ENCODE measurements at places on chromosomes 2 and 18.
A peak's percentile ranks its signal among the peaks of the same experiment; 100 is the strongest.

DNA sequence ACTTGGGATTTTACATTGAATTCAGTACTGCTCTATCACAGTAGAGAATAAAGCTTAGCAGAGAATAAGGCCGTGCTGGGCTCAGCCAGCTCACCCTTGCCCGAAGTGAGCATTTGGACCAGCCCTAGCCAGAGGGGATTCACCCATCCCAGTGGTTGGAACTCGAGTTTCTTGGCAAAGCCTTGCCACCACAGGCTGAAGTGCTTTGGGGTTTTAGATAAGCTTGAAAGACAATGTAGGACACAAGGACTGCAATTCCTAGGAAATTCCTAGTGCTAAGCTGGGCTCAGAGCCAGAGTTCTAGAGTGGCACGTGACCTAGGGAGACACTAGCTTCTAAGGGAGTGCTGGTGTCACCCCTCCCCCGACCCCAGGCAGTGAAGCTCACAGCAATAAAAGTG lies 28.0 kb downstream of the SERPINB11 start:
- DNase-seq, result no peak

GRCh38 chr2:63364866-63365265 lies 223.4 kb downstream of the WDPCP start:
- no peak for DNase-seq

DNA sequence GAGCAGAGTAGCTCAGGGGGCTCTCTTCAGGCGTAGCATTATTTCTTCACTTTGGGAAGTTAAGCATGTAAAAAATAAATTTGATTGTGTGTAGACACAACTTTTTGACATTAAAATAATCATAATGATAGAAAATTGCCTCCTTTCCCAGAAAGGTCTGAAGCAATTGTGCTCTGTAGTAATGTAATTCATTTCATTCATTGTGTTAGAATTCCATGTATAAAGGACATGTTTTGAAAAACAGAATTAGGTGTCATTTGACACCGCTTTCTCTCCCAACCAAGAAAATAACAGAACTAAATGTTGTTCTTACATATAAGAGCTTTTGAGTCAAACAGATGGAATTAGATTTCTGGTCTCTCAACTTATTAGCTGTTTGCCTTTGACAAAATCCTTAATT lies 1064.2 kb upstream of the FAM98A start:
- DNase-seq, result no peak

DNA sequence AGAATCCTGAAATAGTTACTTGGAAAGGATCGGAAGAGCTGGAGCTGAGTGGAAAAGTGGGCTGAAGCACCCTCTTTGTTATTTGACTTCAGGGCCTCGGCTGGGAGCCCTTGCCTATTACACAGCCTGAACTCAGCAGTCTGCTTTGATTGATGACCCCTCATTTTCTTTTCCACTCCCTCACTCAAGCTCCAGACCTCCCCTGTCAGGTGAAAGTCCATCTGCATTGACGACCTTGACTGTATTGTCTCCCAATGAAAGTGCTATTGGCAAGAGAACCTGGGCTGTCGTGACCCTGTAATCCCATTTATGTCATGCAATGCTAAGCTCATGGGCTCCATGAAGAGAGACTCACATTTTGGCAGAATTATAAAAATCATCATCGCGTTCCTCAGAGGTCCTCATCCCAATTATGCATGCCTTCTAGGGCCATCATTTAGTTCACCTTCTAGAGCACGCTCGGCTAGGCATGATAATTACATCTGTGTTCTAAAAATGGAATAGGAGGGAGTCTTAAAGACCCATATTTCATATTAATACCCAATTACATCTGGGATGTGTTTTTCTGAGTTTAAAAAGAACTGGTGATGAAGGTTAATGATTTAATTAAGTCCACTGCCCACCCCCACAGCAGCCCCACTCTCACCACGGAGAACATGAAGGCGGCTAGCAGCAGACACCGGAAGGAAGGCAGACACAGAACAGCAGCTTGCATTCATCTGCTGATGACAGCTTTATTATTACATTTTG lies 472.5 kb downstream of the PID1 start:
- DNase-seq, result peak; percentile 27

- DNase-seq, result no peak
Observed at GRCh38 chr18:34801774-34802173, 91.7 kb downstream of the DTNA start.

DNA sequence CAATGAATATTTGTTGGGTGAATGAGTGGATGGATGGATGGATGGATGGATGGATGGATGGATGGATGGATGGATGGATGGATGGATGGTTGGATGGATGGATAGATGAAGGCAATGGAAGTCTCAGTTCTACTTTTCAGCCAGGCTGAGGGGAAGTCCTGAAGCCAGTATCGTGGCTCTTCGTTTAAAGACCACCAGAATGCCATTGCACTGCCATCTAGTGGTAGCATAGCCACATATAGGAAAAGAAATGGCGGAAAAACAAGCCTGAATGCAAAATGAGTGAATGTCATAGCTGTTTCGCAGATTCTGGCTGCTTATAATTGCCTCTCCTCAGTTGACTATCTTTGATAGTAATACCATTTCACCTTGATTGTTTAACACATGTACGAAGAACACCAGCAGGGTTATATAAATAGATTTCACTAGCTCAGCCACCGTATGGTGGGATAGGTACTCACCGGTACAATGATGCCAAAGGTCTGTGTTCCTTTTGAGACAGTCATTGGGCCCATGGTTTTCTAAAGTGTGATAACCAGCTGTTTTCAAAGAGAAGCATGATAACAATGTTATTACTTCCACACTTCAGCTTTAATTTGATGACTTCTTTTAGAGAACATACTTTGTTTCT lies 62.3 kb upstream of the GREB1L start:
- peak; percentile 60 for DNase-seq

DNA sequence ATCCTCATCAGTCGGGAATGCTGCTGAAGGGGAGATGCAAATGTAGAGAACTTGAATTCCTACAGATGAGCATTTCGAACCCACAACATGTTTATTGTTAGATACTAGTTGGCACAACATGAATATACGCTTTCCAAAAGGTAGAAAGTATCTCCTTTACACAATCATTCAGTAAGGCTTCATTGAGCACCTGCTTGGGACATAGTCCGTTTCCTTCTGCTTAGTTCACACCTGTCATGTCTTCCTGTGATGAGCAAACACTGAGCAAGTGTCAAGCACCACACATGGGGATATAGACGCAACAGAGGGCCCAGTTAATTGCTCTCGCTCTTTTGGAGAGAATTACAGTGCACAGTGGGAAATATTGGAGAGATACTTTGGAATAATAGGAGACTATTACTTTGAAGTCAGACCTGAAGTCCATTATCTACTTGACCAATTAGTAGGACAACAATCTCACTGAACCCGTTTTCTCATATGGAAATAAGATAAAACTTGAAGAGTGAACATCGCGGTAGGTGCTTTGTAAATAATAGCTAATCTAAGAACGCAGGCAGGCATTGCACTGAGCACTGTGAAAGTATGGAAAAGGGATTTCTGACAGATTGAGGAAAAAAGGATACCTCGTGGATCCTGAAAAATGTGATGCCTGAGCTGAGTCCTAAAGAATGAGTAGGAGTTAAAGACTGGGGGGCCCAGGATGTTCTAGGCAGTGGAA lies 1.2 kb downstream of the CPSF3 start:
- no peak for DNase-seq

GRCh38 chr2:14422426-14422825 lies 210.1 kb upstream of the LRATD1 start:
- no peak for DNase-seq

DNA sequence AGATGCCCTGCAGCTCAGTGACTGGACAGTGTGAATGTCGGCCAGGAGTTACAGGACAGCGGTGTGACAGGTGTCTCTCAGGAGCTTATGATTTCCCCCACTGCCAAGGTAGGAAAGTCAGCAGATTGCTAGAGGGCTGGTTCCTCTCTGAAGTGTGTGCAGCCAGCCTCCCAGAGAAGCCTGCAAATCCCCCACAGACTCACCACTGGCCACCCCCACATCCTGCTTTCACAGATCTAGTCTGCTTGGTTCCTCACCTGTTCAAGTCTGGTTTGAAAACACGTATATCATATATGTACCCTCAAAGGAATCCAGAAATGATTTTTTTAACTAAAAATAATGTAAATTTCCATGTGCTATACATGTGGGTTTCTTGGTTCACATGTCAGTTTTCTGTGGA lies 121.1 kb downstream of the LAMA3 start:
- no peak for DNase-seq

DNA sequence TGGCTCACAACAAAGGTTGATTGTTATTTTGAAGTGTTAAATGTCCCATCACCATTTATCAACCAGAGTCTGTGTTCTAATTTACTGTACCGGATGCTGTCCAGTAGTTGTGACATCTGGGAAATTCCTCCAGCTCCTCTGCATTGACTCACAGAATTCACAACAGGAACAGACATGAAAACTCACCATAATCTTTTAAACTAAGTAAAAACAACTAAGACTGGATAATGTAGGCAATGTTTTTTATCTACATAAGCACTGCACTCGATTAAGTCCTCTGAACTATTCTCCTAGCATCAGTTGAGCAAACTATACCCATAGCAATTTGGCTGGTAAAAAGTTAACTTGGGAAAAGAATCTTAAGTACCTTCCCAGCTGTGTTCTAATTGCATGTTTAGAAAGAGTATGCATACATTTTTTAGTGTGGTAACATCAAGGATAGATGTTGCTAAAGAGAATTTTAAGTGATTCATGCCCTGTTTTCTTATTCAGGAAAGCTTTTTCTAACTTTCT lies 42.9 kb upstream of the MYO1B start:
- DNase-seq, result no peak

Measured in left renal cortex interstitium (tissue), 4 donors.